ENCODE measurements at places on chromosomes 2 and 18.

GRCh38 chr2:132681766-132682165 lies 11.8 kb upstream of the LYPD1 start:
- DNase-seq = no peak

DNA sequence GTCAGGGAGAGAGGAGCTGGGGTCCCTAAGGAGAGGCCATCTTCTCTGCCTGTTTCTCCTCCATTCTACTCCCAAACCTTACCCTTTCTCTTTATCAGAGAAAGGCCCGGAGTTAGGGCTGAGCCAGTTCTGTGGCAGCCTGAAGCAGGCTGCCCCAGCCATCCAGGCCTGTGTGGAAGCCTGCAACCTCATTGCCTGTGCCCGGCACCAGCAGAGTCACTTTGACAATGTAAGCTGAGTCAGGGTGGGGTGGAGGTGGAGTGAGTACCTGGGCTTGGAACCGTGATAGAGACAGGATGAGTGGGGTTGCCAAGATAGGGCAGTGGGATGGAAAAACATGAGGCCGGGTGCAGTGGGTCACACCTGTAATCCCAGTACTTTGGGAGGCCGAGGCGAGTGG lies 5.2 kb downstream of the CHRNG start:
- DNase-seq = peak; percentile 29

GRCh38 chr2:237026981-237027711 lies 58.5 kb upstream of the COPS8 start:
- peak; percentile 68 for DNase-seq

DNA sequence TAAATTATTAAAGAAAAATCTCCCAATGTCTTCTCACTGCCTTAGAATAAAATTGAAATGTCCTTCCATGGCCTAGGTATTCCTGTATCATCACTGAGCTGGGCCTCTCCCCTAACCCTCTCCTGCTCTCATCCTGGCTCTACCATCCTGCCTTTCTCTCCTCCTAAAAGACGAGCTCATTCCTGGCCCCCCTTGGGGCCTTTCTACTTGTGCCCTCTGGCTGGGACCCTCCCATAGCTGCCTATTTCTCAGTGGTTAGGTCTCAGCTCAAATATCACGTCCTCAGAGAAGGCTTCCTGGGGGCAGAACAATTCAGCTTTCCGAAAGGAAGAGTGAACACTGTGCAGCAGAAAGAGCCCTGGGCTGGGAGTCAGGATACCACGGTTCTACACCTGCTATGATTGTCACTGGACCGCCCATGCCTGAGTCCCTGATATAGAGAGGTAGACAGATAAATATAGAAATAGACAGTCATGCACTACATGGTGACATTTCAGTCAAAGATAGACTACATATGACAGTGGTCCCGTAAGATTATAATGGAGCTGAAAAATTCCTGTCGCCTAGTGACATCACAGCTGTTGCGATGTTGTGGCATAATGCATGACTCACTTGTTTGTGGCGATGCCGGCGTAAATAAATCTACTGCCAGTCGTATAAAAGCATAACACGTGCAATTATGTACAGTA lies 9.4 kb downstream of the DNPEP start:
- DNase-seq = no peak

DNA sequence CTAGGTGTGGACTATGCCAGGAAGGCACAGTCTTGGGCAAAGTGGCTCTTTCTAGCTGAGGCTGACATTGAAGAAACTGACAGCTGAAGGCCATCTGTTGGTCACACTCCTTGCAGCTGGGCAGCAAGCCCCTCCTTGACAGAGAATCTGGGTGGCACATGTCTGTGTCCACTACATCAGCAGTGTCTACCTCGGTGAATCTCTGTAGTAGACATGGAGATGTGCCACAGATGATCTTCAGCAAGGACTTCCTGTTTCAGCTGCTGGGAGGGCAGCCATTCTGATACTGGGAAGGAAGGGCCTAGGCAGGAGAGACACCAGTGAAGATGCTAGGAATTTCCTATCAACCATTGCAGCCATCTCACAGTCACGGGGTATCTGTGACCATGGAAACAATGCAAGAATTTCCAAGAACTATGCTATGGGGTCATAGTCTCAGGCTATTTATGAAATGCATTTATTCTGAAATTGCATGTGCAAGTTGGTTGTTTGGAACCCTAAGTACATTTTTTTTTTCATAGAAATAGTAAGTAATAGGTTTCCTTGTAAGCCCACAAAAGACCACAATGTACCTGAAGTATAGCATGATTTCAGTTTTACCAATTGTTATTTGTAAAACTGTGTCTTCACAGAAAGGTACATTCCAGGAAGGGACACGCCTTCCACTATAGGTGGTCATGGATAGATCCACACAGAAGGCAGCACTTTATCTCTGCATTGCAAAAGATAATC lies 63.8 kb upstream of the DARS1 start:
- DNase-seq = no peak

- DNase-seq = no peak
These were observed 59.2 kb downstream of the SGPP2 start for GRCh38 chr2:222483513-222484039.

GRCh38 chr18:48355276-48356115 lies 53.7 kb downstream of the ZBTB7C start:
- no peak for DNase-seq

Measured in right lobe of liver (tissue), 6 donors.